Right atrium auricular region (tissue), 2 donors: ENCODE measurements at places on chromosomes 12 and 14.
A peak's percentile ranks its signal among the peaks of the same experiment; 100 is the strongest.

DNA sequence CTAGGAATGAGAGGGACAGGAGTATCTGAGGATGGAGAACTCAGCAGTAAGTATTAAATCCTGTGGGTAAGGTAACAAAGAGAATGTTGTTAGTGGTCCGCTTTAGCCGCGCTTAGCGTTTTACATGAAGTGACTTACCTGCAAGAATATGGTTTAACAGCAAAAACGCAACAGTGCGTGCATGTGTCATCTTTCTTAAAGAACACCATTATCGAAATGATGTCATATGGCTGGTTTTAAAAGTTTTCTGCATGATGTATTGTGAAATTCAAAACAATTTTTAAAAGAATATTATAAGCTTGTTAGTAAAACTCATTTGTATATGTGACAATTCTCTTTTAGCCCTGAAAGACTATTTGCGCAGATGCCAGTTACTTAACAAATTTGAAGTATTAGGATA, 1.7 kb downstream of the LEMD3 start:
- DNase-seq: no peak

GRCh38 chr14:63654346-63654745, 12.7 kb upstream of the WDR89 start:
- no peak for DNase-seq

GRCh38 chr12:103929046-103929783, 995 bp upstream of the HSP90B1 start:
- DNase-seq: peak; percentile 89

- DNase-seq: no peak
Measured at GRCh38 chr14:72677664-72678063, 216.2 kb downstream of the DPF3 start.

GRCh38 chr14:65168840-65169239, 66.5 kb upstream of the MAX start:
- no peak for DNase-seq

GRCh38 chr12:106954462-106955376, 988 bp upstream of the TMEM263 start:
- peak; percentile 59 for DNase-seq

DNA sequence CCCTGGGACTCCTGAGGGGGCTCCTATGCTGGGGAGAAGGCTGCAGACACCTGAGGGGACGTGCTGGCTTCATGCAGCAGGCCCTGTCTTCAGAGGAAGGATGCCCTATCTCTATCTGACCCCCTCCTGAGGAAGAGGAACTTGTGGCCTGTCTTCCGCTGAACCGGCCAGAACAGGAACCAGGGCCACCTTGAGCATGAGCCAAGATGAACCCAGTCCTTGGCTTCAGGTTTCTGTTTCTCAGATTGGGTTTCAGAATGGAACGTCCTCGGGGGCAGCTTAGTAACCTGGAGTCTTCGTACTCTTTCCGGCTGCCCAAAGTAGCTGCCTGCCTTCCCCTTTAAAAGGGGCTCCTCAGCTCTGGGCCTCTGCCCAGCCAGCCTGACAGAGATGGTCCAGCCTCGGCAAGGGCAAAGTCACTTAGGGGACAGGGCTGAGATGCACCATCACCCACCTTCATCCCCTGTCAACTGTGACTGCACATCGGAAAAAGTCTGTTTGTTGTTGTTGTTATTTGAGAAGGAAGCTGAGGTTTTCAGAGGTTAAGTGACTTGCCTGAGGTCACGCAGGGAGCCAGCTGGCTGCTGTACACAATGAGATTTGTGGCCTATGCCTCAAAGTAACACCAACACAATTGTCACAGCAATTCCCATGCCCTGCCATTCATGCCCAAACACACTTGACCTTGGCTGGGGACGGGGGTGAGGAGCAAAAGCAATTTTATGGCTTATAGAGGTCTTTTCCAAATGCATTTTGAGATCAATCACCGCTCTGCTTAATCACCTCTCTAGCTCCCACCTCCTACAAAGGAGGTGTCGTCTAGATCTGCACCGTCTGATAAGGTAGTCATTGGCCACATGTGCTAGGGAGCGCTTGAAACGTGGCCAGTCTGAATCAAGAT, 13.4 kb downstream of the ASB2 start:
- DNase-seq: no peak

- no peak for DNase-seq
Measured at GRCh38 chr12:9323144-9323681, 115.0 kb upstream of the PZP start.

GRCh38 chr14:74620497-74620921, 8.5 kb upstream of the LTBP2 start:
- no peak for DNase-seq

DNA sequence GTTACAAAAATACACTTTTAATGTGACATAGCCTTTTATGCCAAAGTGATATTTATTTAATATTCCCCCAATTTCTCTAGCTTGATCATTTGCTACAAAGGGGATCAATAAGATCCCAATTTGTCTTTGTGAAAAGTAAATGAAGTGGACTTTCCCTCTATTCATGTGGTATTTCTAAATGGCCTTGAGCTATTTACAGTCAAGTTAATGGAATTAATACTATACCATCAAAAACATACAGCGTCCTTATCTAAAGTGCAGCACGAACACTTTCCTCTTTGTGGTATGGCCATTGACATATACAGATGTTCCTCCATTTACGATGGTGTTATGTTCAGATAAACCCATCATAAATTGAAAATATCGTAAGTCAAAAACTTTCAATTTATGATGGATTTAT, 23.2 kb downstream of the CFL2 start:
- DNase-seq: no peak

DNA sequence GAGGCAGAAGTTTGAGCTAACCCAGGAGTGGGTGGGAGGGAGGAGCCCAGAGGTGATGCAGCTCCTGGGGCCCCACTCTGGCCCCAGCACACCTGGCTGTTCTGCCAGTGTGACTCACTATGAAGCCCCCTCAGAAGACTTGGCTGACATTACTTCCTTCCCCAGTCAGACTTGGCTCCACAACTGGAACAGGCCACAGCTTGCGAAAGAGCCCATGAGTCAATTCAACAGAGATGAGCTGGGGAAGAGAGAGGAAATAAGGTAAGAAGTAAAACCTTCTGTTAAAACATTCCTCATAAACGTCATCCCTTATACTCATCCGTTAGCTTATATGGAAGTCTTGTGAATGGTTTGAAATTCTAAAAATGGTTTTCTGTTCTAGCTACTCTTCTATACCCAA, 245.9 kb downstream of the ADAMTS20 start:
- no peak for DNase-seq

DNA sequence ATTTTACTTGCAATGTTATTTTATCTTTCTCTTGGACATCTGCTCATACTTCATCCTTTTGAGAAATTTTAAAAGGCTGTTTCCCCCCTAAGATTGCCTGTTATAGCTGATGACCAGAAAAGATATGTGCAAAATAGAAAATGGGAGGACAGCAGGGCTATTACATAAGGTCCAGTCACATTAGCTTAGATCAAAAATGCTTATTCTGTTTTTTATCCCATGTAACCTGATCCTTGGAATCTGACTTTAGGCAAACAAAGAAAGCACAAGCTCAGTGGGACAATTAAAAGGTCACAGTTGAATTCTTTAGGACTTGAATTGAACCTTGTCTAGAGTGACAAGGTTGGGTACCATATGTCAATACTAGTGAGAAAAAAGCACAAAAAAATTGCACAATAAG, 65.1 kb upstream of the TRHDE start:
- DNase-seq: no peak

DNA sequence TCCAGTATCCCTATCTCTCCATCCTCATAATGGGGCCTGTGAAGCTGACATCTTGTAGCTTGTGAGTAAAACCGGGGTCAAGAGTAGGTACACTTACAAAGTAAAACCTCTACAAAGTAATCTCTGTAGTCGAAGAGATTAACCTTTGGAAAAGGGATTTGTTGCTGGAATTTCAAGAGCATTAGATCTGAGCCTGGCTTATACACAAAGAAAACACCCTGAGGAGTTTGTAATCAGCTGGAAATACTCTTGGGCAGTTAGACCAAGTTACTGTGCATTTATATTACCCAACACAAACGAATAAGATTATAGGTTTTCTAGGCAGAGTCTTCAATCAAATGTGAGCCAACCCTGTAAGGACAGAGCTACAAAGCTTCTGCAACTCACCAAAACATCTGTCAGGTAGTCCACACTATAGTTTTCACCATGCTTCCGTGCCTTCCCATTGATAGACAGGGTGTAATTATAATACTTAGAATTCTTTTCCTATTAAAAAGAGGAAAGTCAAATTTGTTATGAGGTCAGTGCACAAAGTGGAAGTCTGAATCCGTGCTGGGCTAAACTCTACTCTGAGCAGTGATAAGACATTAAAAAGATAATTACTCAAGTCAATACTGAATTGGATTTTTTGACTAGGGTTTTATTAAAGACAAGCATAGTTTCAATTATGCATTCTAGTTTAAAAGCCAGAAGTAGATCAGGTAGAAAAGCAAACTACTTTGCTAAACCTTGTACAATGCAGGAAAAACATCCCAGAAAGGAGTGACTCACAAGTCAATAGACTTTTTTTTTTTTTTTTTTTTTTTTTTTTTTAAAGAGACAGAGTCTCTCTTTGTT, 14.6 kb downstream of the GNS start:
- DNase-seq: no peak

- DNase-seq: no peak
Measured at GRCh38 chr12:109550281-109550680, 23.0 kb downstream of the MMAB start.

DNA sequence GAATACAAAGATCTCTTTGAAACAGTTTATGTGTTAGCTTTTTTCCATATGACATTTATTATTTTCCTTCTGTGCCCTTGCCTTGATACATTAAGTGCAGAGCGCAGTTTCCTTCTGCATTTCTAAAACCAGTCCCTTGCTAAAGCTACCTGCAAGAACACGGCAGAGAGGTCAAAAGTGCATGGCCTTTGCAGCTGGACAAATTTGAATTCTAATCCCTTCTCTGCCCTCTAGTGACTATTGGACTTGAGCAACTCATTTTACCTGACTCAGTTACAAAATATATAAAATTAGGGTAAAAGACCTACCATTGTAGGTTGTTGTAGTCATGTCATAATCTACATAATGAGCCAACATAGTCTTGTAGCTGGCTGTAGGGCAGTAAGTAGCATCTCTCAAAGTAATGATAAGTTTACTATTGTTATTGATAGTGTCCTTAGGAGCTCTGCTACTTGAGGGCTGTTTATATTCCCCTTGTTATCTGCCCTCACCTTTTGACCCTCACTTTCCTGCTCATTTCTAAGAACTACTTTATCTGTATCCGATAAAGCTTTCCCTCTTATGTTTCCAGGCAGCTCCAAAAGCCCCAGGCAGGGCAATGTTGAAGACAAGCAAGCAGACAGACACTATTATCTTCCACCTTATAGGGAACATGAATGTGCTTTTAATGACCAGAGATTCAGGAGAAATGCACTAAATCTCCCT, 120.0 kb upstream of the PDZRN4 start:
- no peak for DNase-seq

GRCh38 chr14:53462931-53463778, 310.0 kb upstream of the DDHD1 start:
- DNase-seq: no peak

- DNase-seq: peak; percentile 21
Measured at GRCh38 chr12:243381-243780, 19.3 kb downstream of the SLC6A13 start.

DNA sequence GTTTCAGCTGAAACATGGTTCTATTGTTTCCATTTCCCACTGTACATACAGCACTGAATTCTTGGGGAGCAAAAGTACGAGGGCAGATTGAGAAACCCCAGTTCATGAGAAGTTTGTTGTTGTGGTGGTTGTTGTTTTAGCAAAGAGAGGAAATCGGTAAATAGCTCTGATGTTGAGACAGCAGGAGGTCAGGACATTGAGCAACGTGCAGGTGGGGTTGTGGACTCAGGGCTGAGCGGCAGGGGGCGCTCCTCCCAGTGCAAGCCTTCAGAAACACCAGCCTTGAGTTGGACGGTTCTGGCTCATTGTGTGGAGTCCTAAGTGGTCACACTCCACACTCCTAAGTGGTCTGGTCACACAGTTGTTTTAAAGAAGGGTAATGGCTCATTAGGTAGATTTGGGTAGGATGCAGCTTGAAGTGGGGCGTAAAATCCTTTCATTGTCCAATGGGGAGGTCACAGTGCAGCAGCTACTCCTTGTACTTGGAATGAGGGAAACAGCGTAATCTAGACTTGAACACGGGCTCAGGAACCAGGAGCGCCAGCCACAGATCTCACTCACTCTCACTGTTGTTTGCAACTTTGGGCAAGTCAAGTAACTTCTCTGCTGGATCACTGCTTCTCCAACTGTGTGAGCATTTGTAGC, 14.5 kb upstream of the PWP1 start:
- no peak for DNase-seq

DNA sequence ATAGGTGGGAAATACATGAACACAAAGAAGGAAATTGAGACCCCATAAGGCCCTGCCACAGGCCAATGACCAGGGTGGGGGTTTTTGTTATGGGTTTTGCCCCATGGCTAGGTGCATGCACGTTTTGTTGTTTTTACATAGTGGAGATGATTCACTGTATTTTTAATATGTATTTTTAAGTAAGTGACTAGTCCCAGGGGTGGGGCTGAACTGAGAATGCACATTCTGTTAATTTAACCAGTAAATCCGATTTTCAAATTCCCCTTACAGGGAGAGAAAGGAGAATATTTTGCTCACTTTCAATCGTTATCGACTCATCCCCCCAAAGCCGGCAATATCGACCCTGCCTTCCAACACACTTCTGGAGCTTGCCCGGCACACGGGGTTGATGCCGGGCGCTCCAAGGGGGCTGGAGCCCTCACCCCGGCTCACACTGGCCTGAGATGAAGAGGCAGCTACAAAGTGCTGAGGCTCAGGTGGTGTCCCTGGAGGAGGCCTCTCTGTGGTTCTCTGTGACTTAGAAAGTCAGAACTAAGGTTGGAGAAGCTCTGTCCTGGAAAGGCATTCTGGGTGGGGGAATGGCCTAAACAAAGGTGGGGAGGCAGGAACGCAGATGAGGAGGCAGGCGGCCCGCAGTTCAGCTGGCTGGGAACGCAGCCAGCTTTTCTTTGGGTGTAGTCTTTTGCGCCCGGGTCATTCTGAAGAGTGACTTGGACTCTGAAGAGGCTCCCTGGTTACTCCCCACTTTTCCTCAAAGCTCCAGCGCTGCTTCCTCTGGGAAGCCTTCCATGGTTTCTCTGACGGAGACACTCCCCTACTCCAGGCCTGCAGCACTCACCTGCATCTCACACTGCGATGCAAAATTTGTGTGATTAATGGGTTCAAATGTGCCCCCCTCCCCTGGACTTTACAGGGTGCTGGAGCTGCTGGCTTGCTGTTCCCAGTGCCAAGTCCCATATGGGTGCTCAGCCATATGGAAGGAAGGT, 50.7 kb upstream of the DLK1 start:
- no peak for DNase-seq

DNA sequence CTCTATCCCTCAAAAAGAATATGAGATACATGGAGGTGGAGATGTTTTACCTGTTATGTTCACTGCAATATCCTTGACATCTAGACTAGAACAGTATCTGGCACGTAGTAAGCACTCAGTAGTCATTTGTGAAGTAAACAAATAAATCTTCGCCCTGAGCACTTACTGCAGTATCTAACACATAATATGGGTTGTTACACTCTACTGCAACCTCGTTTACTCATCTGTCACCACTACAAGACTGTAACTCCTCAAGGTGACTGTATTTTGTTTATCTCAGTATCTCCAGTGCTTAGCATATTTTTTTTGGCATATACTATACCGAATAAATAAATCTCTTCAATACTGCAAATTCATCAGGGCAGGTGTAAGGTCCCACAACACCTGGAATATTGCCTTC, 66.1 kb downstream of the WASHC3 start:
- DNase-seq: no peak
